Stimulated activated CD8-positive, alpha-beta memory T cell treated with anti-CD3 and anti-CD28 coated beads, Interleukin-2, amount 100 ng/mL, for 48 hours (primary cell): ENCODE measurements at places on chromosomes 12 and 14.

GRCh38 chr12:31478898-31479297 is 112.0 kb downstream of the DENND5B start:
- DNase-seq = no peak

DNA sequence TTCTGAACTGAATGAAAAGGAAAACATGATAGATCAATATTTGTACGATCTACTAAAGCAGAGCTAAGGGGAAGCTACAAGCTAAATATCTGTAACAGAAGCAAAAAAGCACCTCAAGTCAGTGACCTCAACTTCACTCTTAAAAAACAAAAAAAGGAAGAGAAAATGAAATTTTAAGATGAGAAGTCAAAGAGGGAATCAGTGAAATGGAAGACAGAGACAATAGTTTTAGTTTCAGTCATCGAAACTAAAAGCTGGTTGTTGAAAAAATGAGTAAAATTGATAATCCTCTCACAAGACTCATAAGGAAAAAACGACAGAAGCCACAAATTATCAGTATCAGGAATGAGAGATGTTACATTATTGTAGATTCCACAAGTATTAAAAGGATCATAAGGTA is 11.9 kb upstream of the SLC2A13 start:
- DNase-seq = no peak

GRCh38 chr14:88352698-88353097 is 29.6 kb upstream of the KCNK10 start:
- DNase-seq = no peak

GRCh38 chr14:68380329-68380741 is 412.5 kb downstream of the ZFP36L1 start:
- no peak for DNase-seq

GRCh38 chr14:68040633-68041369 is 221.2 kb downstream of the RAD51B start:
- DNase-seq = no peak

DNA sequence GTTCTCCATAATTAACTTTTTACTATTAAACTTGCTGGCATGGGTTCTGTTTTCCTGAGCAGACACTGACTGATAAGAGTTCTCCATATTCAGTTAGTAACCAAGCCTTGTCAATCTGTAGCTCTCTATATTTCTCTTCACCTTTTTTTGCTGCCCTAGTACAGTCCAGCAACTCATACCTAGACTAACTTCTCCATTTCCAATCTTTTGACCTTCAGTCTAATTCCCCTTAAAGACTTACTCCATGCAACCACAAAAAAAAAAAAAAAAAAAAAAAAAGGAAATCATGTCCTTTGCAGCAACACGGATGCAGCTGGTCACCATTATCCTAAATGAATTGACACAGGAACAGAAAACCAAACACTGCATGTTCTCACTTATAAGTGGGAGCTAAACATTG is 125.7 kb upstream of the KRAS start:
- DNase-seq = no peak

DNA sequence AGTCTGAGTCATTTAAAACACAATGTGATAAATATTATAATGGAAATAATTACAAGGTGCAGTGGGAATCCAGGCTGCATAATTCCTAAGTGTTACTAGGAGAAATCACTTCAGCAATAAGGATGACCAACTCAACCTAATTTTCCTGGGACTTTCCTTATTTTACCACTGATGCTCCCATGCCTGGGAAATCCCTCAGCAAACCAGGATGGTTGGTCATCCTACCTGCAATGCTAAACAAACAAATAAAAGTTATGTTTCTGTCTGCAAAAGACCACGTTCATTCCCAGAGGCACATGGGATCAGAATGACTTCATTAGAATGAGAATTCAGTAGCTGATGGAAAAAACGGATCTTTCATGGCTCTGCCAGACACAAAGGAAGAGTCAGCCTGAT is 130.8 kb upstream of the RAP1B start:
- DNase-seq = no peak

GRCh38 chr14:93269341-93270068 is 62.4 kb downstream of the UBR7 start:
- no peak for DNase-seq
